Naive B cell (primary cell): ENCODE measurements at places on chromosomes 13 and 19. TPM values are rescaled to one million over a fixed set of nuclear protein-coding genes. Genes with fewer than 3 reads are reported as not detected.

The AKT2 gene
- polyA plus RNA-seq, result 32.9 TPM

The GNG8 gene
- polyA plus RNA-seq, result not detected

The S1PR4 gene
- 433 TPM for polyA plus RNA-seq

The ZNF730 gene
- polyA plus RNA-seq, result 0.82 TPM

The C1QTNF9 gene
- polyA plus RNA-seq, result not detected

The DPF1 gene
- not detected for polyA plus RNA-seq

The BRME1 gene
- polyA plus RNA-seq, result not detected

The ZNF493 gene
- polyA plus RNA-seq, result 28.4 TPM

The ARRDC2 gene
- 51.0 TPM for polyA plus RNA-seq

The SHANK1 gene
- not detected for polyA plus RNA-seq

The EHD2 gene
- polyA plus RNA-seq, result not detected

GRCh38 chr19:34187011-34187410 lies 14.7 kb downstream of the LSM14A start:
- no peaks in the 10 kb centered on the region for H3K27me3 ChIP-seq
- peaks cover 84% of the 10 kb centered on the region for H3K4me1 ChIP-seq
- H3K27ac ChIP-seq, result no peak overlapping the region
- peaks cover 4% of the 10 kb centered on the region for H3K36me3 ChIP-seq
- H3K4me3 ChIP-seq, result no peak overlapping the region

DNA sequence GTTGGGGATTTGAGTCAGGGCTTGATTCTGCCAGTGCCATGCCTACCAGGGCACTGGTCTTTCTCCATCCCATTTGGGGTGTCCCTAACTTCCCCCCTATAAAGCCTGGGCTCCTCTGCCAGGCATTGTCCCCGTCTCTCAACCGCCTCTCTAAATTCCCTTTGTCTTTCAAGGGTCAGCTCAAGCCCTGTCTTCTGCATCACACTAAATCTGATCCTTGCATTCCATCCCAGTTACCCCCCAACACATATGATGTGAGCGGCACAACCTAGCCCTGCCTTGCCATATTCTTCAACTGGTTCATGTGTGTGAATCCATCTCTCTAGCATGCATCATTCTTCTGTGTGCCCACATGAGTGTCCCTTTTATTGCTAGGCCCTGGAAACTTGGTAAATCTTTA lies 480.9 kb downstream of the ZNF536 start:
- H3K27me3 ChIP-seq, result no peaks in the 10 kb centered on the region
- no peaks in the 10 kb centered on the region for H3K4me1 ChIP-seq
- no peaks in the 10 kb centered on the region for H3K36me3 ChIP-seq
- H3K27ac ChIP-seq, result no peak overlapping the region
- no peak overlapping the region for H3K4me3 ChIP-seq

DNA sequence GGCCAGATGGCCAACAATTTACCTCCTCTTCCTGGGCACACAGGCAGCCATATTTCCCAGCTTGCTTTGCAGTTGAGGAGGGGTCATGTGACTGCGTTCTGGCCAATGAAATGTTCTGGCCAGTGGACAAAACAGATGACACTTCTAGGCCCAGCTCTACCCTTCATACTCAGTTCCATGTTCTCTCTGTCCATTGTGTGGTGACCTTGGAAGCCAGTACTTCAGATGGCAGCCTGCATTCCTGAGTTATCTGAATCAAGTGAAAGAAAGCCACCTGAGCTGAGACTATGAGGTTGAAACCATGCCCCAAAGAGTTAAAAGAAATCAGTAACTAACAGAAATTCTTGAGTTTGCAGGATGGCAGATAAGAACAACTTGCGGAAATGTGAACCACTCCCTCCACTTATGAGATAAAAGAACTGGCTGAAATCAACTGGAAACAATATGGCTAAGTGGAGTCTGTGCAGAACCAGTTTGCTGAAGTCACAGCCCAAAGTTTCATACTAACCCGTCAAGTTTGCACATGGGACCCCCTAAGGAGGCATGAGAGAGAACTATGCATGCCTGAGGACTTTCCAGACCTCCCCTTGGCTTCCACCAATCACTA lies 8.1 kb downstream of the FAM187B start:
- no peak overlapping the region for H3K27ac ChIP-seq
- H3K27me3 ChIP-seq, result no peaks in the 10 kb centered on the region
- H3K4me1 ChIP-seq, result peaks cover 40% of the 10 kb centered on the region
- H3K36me3 ChIP-seq, result no peaks in the 10 kb centered on the region
- no peak overlapping the region for H3K4me3 ChIP-seq
- DNase-seq, result no peak

- no peak overlapping the region for H3K27ac ChIP-seq
- peaks cover 7% of the 10 kb centered on the region for H3K36me3 ChIP-seq
- no peak for DNase-seq
- H3K4me1 ChIP-seq, result peaks cover 10% of the 10 kb centered on the region
Observed at GRCh38 chr19:50399368-50399745, 15.2 kb downstream of the POLD1 start.

DNA sequence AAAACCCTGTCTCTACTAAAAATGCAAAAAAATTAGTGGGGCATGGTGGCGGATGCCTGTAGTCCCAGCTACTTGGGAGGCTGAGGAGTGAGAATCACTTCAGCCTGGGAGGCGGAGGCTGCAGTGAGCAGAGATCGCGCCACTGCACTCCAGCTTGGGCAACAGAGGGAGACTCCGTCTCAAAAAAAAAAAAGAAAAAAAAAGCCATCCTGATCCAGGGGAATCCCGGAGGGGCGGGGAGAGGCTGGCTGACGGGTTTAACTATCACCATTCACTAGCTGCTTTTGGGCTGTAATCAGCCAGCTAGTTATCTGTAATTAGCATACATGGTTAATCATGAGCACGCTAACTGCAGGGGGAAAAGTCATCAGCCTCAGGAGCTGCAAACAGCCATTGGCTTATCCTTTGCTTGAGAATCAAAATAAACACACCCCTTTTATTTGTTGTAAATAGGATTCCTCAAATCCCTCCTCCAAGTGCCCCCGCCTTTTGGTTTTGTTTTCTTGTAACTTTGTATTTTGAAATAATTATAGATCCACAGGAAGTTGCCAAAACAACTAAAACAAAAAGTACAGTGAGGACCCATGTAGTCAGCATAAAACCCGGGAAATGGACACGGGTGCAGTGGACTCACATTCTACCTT lies 9.6 kb downstream of the FSD1 start:
- DNase-seq, result no peak
- H3K27me3 ChIP-seq, result no peaks in the 10 kb centered on the region
- H3K27ac ChIP-seq, result no peak overlapping the region
- H3K4me3 ChIP-seq, result no peak overlapping the region
- H3K4me1 ChIP-seq, result peaks cover 2% of the 10 kb centered on the region

DNA sequence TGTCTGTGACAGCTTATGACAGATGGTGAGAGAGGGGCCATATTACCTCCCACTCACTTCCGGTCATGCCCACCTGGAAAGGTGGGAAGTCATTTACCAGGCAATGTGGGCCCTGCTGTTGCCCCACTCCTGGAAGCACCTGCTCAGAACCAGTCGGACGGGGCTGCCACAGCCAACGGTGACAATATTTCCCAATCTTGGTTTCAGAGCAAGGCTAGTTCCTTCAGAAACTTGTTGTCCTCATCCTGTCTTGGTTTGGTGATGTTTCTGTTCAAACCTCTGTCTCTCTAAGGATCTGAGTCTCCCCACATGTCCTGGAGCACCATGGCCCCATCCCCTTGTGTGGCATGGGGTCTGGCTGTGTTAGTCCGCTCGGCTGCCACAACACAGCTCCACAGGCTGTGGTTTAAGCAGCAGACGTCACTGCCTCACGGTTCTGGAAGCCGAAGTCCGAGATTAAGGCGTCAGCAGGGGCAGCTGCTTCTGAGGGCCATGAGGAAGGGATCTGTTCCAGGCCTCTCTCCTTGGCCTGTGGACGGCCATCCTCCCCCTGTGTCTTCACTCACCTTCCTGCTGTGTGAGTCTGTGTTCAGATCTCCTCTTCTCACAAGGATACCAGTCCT lies 31.5 kb upstream of the SLC15A1 start:
- peaks cover 58% of the 10 kb centered on the region for H3K27me3 ChIP-seq
- no peaks in the 10 kb centered on the region for H3K4me1 ChIP-seq
- no peak overlapping the region for H3K4me3 ChIP-seq

GRCh38 chr19:58218899-58219298 lies 9.8 kb upstream of the ZNF544 start:
- H3K4me1 ChIP-seq, result no peaks in the 10 kb centered on the region
- DNase-seq, result no peak
- no peaks in the 10 kb centered on the region for H3K27me3 ChIP-seq
- H3K27ac ChIP-seq, result no peak overlapping the region
- no peak overlapping the region for H3K4me3 ChIP-seq

GRCh38 chr13:42656958-42657357 lies 83.0 kb downstream of the TNFSF11 start:
- H3K4me3 ChIP-seq, result no peak overlapping the region
- no peaks in the 10 kb centered on the region for H3K36me3 ChIP-seq
- no peak for DNase-seq
- no peak overlapping the region for H3K27ac ChIP-seq
- no peaks in the 10 kb centered on the region for H3K4me1 ChIP-seq

GRCh38 chr13:44198826-44199225 lies 174.8 kb upstream of the SERP2 start:
- no peaks in the 10 kb centered on the region for H3K36me3 ChIP-seq
- H3K27me3 ChIP-seq, result no peaks in the 10 kb centered on the region
- H3K4me1 ChIP-seq, result no peaks in the 10 kb centered on the region
- H3K4me3 ChIP-seq, result no peak overlapping the region
- DNase-seq, result no peak

GRCh38 chr19:2524840-2525723 lies 49.2 kb downstream of the GADD45B start:
- H3K27me3 ChIP-seq, result no peaks in the 10 kb centered on the region
- no peak overlapping the region for H3K4me3 ChIP-seq
- no peak overlapping the region for H3K27ac ChIP-seq
- DNase-seq, result no peak

DNA sequence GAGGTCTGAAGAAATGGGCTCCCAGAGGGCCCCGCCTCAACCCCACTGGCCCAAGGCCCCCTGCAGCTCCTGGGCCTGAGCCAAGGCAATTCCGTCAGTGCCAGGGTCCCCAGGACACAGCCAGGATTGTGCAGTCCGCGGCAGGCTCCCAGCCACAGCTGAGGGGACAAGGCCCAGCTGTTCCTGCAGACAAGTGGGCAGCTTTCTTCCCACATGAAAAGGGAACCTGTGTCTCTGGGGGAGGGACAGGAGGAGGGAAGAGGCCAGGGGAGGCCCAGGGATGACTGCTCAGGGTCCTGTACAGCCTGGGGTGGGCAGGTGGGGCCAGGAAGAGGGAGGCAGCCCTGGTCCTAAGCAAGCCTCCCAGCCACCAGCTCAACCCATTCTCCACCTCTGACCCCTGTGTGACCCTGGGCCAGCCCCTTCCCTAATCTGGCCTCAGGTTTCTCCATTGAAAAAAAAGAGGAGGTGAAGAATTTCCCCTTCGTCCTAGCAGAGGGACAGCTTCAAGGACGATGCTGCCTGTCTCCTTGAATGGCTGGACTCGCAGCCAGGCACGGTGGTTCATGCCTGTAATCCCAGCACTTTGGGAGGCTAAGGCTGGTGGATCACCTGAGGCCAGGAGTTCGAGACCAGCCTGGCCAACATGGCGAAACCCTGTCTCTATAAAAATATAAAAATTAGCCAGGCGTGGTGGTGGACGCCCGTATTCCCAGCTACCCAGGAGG lies 20.5 kb upstream of the VSTM2B start:
- no peak overlapping the region for H3K27ac ChIP-seq
- H3K4me1 ChIP-seq, result no peaks in the 10 kb centered on the region
- H3K36me3 ChIP-seq, result no peaks in the 10 kb centered on the region
- no peak overlapping the region for H3K4me3 ChIP-seq
- H3K27me3 ChIP-seq, result peaks cover 4% of the 10 kb centered on the region
- no peak for DNase-seq

DNA sequence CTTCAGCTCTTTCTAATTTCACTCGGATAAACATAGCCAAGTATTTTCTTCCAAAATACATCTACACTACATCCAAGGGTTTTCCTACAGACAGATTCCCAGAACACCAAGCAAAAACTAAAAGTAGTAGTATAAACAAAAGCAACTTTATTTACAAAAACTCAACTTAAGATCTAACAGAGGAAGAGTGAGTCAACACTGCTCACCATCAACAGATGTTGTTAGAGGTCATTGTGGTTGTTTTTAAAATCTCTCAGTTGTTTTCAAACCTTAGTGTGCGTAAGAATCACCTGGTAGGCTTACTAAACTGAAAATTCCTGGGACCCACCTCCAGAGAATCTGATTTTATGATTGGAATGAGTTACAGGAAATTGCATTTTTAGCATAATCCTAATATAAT lies 631.7 kb upstream of the SGCG start:
- H3K27me3 ChIP-seq, result no peaks in the 10 kb centered on the region
- H3K4me1 ChIP-seq, result no peaks in the 10 kb centered on the region
- DNase-seq, result no peak
- no peak overlapping the region for H3K27ac ChIP-seq
- H3K36me3 ChIP-seq, result peaks cover 8% of the 10 kb centered on the region

GRCh38 chr19:41657157-41657556 lies 30.3 kb upstream of the CEACAM4 start:
- H3K27me3 ChIP-seq, result peaks cover 51% of the 10 kb centered on the region
- DNase-seq, result no peak
- H3K4me3 ChIP-seq, result no peak overlapping the region

- H3K4me1 ChIP-seq, result no peaks in the 10 kb centered on the region
- no peak for DNase-seq
- H3K27ac ChIP-seq, result no peak overlapping the region
Observed at GRCh38 chr13:44843403-44843802, 145.9 kb downstream of the NUFIP1 start.

GRCh38 chr13:32535115-32535514 lies 3.5 kb downstream of the N4BP2L2 start:
- DNase-seq, result no peak
- H3K36me3 ChIP-seq, result peaks cover 21% of the 10 kb centered on the region
- peak overlapping the region; percentile 48 for H3K4me3 ChIP-seq
- H3K4me1 ChIP-seq, result peaks cover 84% of the 10 kb centered on the region
- H3K27me3 ChIP-seq, result no peaks in the 10 kb centered on the region

DNA sequence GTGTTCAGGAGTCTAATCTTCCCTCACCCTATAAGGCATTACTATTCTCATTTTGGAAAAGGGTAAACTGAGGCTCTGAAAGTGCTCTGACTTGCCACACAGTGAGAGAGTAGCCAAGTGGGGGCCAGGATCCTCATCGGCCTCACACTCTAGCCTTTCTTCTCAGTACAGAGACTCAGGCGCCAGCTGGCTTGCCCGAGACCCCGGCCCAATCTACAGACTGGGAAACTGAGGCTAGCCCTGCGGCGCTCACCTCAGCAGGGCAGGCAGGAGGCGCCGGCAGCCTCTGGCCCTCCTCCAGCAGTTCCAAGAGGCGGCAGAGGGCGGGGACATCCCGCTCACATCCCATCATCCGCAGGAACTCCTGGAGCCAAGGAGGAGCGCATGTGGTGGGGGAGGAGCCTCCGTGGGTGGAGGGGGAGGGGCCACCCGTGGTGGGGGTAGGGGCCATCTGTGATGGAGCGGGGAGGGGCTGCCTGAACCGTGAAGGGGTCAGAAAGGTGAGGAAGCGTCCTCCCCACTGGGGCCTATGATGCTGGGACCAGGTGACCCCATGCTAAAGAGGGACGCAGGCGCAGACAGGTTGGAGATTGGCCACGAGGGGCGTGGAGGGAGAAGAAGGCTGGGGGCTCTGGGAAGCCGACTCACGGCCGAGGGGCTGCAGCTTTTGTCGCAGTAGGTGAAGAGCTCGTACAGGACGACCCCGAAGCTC lies 8.7 kb upstream of the INSL3 start:
- no peak overlapping the region for H3K4me3 ChIP-seq
- peaks cover 5% of the 10 kb centered on the region for H3K36me3 ChIP-seq
- peaks cover 5% of the 10 kb centered on the region for H3K4me1 ChIP-seq
